RCC 7860 (cell line): ENCODE measurements at places on chromosomes 12 and 14.

- DNase-seq: no peak
Measured at GRCh38 chr14:72104011-72104613, 171.9 kb downstream of the RGS6 start.

- no peak for DNase-seq
Measured at GRCh38 chr12:121525411-121525810, 55.4 kb downstream of the KDM2B start.

- no peak for DNase-seq
Measured at GRCh38 chr14:53663709-53664108, 292.9 kb downstream of the BMP4 start.

DNA sequence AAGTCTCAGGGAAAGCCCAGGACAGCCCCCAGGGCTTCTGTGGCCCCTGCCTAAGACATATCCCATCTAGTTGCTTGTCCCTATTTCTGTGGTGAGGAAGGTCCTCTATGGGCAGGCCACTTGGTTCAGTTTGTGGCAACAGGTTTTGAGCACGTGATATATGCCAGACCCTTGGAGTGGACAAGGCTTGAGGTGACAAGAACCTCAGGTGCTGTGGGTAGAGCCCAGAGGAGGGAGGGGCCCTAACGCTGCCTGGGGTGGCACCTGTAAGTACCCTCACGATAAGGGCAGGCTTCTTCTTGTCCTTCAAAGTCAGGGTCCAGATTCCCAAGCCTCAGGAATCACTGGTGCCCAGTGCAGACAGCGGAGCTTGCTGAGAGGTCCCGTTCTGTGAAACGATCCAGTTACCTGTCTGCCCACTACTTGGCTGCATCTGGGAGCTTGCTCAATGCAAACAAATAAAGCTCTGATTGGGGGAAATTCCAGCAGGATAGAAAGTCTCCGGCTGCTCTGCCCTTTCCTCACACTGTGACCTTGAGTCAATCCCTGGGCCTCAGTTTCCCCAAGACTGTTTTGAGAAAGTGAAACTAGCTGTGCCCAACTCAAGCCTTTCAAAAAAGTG is 47.7 kb upstream of the FAM181A start:
- DNase-seq: no peak

DNA sequence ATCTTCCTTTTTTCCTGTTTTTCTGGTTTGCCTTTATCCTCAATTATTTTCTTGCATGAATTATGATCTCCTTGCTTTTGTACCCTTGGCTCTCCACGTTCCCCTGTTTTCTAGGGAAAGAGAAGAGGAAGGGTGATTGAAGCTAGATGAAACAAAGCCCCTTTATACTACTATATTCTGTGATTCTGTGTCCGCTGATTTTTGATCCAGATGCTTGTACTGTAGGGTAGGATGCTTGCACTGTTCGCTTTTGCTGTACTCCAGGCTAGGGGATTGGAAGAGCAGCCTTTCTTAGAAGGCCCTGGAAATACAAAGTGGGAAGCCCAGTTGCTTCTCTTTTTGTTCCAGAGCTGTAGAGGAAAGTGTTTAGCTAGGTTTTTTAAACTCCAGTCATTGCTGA is 35.1 kb upstream of the KLHDC2 start:
- DNase-seq: no peak

- DNase-seq: no peak
Measured at GRCh38 chr12:16833376-16834015, 227.5 kb upstream of the LMO3 start.

- no peak for DNase-seq
Measured at GRCh38 chr14:100532154-100532861, 54.9 kb downstream of the BEGAIN start.

DNA sequence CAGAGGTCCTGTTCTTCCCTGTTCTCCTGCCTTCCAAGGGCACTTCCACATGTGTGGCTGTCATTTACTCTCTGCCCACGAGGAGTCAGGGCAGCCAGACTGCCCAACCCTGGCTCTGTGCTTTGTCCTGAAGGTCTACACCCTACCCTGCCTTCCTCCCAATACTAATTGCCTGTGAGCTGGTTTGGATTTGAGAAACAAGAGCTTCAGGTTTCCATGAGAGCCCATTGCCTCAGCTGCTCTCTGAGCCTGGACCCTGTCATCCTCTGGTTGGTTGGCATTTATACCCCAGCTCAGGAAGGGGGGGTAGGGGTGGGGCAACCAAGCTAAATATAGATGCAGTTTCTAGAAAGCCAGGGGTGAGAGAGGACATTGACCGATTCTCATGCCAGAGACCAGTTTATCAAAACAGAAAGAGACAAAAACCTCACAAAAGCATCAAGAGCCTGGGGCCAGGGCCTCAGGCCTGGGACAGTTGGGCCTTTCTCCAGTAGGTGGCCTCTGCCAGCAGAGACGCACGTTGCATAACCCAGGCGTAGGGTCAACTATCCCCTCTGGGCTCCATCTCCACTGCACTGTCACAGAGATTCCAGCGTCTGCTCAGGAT is 34.5 kb downstream of the VDR start:
- DNase-seq: no peak

- DNase-seq: no peak
Measured at GRCh38 chr12:49338830-49339463, 2.0 kb upstream of the C1QL4 start.

DNA sequence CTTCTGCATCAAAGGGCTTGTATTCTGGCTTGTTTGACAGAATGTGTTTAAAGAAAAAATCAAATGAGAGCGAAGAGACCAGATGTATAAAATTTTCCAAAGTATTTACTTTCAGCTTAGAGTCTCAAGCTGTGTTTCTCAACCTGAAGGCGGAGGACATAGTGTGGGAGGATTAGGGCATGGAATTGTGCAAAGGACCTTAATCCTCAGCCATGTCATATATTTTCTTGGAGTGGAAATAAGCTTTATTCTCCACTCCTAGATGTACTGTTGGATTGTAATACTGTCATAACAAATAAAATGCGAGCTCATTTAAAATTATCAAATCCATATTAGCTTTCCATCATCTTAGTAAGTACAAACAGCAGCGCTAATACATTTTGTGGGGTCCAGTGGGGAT is 154.0 kb downstream of the PAH start:
- DNase-seq: no peak

DNA sequence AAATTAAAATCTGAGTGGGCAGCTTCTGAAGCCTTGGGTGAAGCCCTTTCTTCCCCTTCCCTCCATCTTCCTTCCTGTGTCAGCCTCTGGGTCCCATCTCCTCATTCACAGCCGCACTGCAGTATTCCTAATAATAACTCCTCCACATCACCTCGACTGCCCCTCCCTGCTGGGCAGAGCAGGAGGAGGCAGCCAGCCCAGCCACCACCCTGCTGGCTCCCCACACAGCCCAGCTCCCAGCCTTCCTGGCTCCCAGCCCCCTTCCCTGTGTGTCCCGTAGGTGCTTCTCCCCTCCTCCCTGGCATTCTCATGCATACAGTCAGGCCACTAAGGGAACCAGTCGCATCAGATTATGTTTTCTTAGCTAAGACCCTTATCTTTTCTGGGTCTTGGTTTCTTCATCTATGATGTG is 3.7 kb downstream of the IFFO1 start:
- DNase-seq: peak; percentile 47

DNA sequence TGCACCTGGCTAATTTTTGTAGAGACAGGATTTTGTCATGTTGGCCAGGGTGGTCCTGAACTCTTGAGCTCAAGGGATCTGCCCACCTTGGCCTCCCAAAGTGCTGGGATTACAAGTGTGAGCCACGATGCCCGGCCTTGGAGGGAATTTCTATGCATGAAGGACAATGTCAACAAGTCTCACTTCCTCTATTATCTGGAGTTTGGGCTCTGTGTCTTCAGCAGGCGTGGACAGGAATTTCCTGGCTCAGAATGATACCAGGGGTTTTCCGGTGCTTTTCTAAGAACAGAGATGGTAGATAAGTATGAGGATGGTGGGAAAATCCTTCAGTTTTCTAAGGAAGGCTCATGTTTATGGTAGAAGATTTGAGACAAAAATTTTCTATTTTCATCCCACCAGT is 75.0 kb upstream of the CCDC60 start:
- DNase-seq: no peak

DNA sequence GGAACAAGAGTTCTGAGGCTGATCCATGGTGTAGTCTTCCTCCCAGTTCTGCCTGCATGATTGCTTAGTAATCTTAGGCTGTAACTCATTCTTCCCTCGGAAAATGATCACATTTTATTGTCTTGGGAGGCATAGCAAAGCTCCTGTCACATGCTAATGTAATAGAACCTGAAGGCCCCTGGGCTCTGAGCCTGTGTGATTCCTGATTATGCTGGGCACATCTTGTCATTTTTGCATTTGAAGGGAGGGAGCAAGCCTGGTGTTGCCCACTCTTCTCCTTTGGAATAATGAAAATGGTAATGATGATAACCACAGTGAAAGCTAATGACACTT is 215.4 kb downstream of the MSRB3 start:
- peak; percentile 45 for DNase-seq

DNA sequence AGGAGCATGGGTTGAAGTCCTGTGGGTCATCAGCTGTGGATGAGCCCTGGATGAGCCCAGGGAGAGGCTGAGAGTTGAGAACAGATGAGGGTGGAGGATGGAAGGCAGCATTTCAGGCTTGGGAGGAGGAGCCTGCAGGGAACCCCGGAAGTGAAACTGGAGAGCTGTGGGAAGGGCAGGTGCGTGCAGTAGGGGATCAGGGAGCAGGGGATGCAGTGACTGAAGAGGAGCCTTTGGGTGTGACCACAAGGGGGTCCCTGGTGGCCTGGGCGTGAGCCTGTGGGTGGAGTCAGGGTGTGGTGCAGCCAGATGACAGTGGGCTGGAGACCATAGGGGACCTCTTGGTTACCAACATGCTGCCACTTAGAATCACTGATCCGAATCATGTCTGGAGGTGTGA is 115.5 kb downstream of the PAPOLA start:
- DNase-seq: no peak

DNA sequence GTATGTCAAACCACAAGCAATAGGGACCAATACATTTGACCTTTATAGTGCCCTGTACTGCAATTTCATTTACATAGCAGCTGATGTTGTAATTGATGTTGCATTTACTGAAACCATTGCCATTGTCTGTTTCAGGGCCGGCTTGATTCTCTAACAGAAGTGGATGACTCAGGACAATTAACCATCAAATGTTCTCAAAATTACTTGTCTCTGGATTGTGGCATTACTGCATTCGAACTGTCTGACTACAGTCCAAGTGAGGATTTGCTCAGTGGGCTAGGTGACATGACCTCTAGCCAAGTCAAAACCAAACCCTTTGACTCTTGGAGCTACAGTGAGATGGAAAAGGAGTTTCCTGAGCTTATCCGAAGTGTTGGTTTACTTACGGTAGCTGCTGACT is 216.0 kb downstream of the AKAP6 start:
- no peak for DNase-seq

GRCh38 chr14:95374239-95374997 is 54.7 kb upstream of the CLMN start:
- no peak for DNase-seq

DNA sequence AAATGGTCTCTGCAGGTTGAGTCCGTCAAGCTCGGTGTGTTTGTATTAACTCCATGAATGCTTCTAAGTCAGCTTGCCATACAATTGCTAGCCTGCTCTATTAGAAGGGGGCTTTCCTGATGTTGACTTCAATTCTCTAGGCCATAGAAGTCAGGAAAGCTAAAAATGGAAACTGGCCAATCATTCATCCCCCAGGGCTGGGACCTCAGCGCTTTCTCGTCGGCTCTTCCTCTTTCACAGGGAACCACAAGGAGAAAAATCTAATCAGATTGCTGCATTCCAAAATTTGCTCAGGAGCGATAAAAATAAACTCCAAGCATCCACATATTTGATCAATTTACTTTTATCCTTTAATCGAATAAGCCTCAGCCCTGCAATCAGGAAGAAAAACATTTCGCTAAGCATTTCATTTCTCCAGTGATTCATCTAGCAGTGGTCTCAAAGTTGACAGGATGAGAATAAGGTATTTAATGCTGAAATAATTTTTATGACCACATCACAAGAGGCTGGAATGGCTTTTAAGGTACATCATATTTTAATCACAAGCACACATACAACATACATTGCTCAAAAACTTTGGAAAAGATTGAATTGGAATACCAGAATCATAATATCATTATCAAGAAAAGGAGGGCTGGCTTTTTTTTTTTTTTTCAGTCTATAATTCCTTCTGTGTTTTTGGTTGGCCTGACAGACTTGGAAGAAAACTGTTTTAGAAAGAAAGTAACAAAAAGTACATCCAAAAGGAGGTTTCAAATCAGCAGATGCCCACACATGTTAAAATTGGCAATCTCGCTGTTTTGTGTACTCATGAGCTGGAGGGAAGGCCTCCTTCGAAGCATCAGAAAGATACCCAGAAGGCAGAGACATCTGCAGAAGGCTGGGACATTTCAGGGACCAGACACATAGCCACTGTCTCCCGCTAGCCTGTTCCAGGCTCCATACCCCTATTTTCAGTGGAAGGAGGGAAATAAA is 316.3 kb downstream of the NUAK1 start:
- DNase-seq: no peak

GRCh38 chr12:42426746-42427145 is 100.8 kb downstream of the PPHLN1 start:
- peak; percentile 46 for DNase-seq

DNA sequence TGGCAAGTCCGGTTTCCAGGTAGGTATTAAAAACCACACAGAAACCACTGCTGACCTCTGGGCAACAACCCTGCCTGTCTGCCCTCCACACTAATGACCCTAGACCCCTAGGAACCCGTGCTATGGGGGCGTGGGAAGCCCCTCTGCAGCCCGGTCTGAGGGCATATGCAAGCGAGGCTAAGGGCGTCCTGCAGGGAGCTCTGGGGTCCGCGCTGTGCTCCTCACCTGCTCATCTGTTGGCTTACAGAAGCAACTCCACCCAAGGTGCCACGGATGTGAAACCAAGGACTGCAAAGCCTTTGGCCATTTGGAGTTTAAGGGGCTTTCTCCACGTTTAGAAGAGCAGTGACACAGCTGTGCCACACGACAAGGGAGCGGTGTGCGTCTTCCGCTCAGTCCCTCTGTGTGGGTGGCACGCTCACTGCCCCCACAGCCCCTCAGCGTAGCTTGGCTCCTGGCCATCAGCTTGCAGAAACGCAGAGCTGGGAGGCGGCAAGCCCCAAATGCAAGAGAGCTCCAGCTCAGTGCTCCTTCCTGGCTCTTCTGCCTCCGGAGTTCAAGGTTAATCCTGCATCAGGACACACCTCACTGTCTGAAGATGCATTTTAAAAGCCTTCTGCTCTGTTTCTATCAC is 18.4 kb downstream of the AMN start:
- DNase-seq: no peak

- no peak for DNase-seq
Measured at GRCh38 chr14:61559641-61560201, 135.6 kb upstream of the HIF1A start.

DNA sequence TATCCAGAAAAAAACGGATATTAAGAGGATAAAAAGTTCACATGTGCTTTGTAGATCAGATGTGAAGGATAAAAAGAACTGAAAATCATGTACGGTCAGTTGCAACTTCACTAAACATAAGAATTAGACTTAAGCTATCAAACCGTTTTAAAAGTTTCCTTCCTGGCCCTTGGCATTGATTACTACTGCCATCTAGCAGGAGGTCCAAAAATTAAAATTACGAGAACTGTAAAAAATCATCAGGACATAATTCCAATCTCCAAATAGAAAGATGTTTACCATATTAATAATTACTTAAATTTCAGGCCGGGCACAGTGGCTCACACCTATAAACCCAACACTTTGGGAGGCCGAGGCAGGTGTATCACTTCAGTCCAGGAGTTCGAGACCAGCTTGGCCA is 7.9 kb downstream of the WDR89 start:
- DNase-seq: no peak

- DNase-seq: no peak
Measured at GRCh38 chr14:104678346-104678745, 11.1 kb upstream of the INF2 start.

GRCh38 chr12:16568873-16569272 is 37.1 kb downstream of the LMO3 start:
- DNase-seq: no peak
